ENCODE measurements at places on chromosomes 4 and X. TPM values are rescaled to one million over a fixed set of nuclear protein-coding genes. Genes with fewer than 3 reads are reported as not detected.

The IL13RA1 gene
- 35.6 TPM for total RNA-seq

The SULT1B1 gene
- total RNA-seq: 0.18 TPM

The SLC4A4 gene
- total RNA-seq: 16.8 TPM

The LINC00632 gene
- total RNA-seq: 6.4 TPM

The ABCG2 gene
- total RNA-seq: 1.4 TPM

The L1CAM gene
- 0.36 TPM for total RNA-seq

The TCEAL2 gene
- not detected for total RNA-seq

The PARM1 gene
- total RNA-seq: under 0.01 TPM

The STIM2 gene
- 24.2 TPM for total RNA-seq

The HTRA3 gene
- total RNA-seq: 1.1 TPM

The SRPK3 gene
- 0.36 TPM for total RNA-seq

The SPANXA2 gene
- not detected for total RNA-seq

The ODAPH gene
- not detected for total RNA-seq

The TMEM150C gene
- 0.36 TPM for total RNA-seq

The TGIF2LX gene
- not detected for total RNA-seq

The PRR32 gene
- total RNA-seq: not detected

The ZAR1 gene
- not detected for total RNA-seq

The BEX1 gene
- 0.18 TPM for total RNA-seq

The JADE3 gene
- 4.7 TPM for total RNA-seq
